ENCODE measurements at places on chromosomes 16 and 17.
A peak's percentile ranks its signal among the peaks of the same experiment; 100 is the strongest.

DNA sequence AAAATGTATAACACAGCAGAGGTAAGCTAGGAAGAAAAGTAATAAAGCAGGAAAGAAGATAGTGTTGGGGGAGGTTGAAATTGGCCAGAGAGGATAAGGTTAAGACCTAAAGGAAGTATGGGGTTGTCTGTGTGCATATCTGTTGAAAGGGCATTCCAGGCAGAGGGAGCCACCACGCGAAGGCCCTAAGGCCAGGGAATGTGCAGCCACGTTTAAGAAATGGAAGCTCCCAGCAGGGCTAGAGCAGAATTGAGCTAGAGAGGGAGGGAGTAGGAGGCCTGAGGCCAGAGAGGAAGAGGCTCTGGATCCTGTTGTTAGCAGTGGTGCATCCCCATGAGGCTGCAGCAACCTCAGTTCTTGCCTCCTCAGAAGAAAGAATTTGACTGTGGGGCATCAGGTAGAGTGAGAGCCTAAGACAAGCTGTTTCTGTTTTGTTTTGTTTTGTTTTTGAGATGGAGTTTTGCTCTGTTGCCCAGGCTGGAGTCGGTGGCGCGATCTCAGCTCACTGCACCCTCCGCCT lies 59.0 kb upstream of the CACNG5 start:
- DNase-seq, result no peak

DNA sequence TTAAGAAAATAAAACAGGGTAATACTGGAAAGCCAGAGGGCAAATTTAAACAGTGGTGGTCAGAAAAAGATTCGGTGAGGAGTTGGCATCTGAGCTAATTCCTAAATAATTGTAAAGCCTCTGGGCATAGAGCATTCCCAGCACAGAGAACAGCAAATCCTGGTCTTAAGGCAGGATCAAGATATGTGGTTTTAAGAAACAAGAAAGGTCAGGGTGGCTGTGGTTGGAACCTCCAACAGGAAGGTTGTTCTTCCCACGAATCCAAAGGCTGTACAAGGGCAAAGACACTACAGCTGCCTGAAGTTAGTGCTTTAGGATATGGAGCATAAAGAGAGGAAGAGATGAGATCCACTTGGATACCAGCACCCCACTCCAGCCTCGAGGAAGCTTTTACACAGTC lies 114.6 kb downstream of the ZNF18 start:
- no peak for DNase-seq

DNA sequence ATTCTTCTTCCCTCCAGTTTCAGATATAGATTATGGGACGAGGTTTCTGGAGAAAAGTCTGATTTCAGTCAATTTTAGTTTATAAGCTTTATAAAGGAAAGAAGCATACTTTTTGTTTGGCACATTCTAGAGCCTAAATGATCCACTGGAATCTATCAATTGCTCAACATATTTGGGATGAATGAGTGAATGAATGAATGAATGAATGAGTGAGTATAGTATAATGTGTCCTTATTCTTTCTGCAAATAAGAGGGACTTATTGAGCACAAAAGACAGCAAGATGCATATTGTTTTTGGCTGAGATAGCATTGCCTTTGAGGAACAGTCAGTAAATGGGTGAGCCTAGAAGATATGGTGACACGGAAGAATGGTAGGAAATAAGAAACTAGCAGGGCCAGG lies 245.4 kb downstream of the SHISA9 start:
- DNase-seq, result no peak

GRCh38 chr17:73316919-73317505 lies 5.2 kb upstream of the CDC42EP4 start:
- DNase-seq, result no peak

GRCh38 chr16:73033271-73033998 lies 14.5 kb downstream of the ZFHX3 start:
- no peak for DNase-seq

GRCh38 chr16:27862953-27863352 lies 200.6 kb downstream of the GSG1L start:
- DNase-seq, result no peak

DNA sequence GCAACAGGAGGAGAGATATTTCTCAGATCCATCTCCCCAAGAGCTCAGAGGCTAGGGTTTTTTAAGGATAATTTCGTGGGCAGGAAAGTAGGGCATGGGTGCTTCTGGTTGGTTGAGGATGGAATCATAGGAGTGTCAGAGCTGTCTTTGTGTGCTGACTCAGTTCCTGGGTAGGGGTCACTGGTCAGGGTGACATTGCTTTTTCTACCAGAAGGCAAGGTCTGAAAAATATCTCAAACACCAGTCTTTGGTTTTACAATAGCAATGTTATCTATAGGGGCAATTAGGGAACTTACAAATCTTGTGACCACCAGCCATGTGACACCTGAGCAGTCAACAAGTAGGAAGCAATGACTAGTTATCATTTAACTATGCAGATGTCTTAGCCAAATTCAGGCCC lies 82.9 kb upstream of the DYNLRB2 start:
- no peak for DNase-seq

GRCh38 chr17:10171122-10171571 lies 27.3 kb downstream of the GAS7 start:
- DNase-seq, result no peak

- no peak for DNase-seq
Measured at GRCh38 chr16:9372934-9373890, 281.8 kb downstream of the HAPSTR1 start.

DNA sequence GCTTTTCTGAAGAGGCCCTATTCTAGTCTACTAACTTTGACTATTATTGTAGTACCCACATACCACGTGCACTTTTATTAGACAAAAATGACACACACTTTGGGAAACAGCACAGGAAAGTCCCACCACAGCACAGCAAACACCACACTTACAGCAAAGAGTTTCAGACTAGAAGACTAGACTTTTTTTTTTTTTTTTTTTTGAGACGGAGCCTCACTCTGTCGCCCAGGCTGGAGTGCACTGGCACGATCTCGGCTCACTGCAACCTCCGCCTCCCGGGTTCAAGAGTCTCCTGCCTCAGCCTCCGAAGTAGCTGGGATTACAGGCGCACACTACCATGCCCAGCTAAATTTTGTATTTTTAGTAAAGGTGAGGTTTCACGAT lies 20.1 kb downstream of the YWHAE start:
- no peak for DNase-seq

- DNase-seq, result no peak
Measured at GRCh38 chr16:31181102-31181830, 1.3 kb downstream of the FUS start.

GRCh38 chr16:85548375-85548774 lies 64.7 kb upstream of the GSE1 start:
- DNase-seq, result no peak

DNA sequence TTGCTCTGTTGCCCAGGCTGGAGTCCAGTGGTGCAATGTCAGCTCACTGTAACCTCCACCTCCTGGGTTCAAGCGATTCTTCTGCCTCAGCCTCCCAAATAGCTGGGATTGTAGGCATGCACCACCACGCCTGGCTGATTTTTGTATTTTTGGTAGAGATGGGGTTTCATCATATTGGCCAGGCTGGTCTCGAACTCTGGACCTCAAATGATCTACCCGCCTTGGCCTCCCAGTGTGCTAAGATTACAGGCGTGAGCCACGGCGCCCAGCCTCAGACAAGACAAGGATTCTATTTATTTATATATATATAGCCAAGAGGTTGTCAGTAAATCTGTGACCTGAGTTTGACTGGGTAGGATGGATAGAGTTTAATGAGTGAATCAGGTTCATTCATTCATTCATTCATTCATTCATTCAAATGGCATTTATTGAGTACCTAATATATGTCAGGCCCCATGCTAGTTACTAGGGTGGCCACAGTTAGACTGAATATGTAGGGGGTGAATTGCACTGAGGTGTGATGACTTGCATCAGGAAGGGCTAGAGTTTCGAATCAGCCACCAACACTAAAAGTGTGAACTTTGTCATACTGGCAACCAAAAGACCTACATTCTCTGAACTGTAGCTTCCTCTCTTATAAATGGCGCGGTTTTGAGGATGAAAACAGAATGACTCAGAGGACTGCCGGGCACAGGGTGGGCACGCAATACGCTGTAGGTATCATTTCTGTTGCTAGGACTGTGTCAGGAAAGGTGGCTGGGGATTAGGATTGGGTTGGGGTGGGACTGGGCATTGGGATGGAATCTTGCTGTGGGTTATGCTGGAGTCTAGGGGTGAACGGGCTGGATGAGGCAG lies 37.8 kb downstream of the ITGAE start:
- DNase-seq, result no peak

DNA sequence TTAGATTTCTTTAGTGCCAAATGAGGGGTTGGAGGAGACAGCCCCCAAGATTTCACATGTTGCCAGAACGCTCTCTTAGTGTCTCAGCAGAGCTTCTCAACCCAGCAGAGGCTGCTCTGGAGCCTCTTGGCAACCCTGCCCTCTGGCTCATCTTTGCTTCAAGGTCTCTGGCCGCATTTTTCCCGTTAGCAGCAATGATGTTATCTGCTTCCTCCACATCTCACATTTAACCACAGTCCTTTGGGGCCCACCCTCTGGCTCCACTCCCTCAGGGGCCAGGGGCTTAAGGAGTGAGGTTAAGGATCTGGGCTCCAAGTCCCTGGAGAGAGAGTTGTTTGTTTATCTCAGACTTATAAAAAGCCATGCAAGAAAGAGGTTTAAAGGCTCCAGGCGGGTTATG lies 3.3 kb upstream of the XYLT1 start:
- peak; percentile 29 for DNase-seq

GRCh38 chr17:18115517-18115916 lies 7.0 kb downstream of the MYO15A start:
- DNase-seq, result no peak

- no peak for DNase-seq
Measured at GRCh38 chr16:85227946-85228862, 115.9 kb upstream of the CIBAR2 start.

DNA sequence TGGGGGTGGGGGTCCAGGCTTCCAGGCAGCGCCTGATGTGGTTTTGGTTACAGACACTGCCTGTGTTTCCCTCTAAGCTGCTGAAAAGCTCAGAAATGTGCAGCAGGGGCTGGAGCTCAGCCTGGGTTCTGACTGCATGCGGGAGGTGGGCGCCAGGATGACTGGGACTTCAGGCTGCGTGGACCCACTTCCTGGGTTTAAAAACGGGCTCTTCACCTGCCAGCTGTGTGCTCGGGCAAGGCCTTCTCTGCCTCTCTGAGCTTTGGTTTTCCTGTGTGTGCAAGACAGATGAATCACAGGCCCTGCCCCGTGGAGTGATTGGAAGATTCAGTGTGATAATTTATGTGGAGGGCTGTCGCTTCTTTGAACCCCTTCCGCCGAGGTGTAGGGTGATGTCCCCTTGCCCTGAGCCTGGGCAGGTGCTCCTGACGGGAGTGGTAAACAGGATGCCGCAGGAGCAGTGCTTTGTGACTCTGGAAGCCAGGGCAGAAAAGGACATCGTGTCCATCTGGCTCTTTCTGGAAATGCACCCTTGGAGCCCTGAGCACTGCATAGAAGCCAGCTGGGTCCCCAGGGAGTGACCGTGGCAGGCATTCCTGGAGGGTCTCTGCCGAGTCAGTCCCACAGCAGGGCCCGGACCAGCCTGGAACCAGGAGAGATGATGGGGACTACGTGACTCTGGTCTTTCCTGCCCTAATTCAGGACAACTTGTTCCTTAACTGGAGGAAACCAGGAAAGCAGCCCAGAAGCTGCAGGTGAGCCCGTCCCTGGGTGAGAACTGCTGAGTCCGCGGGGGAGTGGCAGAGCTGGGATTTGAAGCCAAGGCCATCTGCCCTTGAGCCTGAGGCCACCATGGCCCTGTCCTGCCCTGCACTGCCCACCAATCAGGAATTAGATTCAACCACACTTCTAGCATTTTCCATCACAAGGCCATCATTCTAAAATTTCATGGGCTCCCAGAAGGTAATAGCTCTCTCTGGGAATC lies 28.5 kb upstream of the SLC7A5 start:
- DNase-seq, result no peak

GRCh38 chr17:50923611-50924010 lies 57.5 kb upstream of the TOB1 start:
- DNase-seq, result no peak

GRCh38 chr17:68422821-68423220 lies 34.5 kb downstream of the WIPI1 start:
- DNase-seq, result no peak

DNA sequence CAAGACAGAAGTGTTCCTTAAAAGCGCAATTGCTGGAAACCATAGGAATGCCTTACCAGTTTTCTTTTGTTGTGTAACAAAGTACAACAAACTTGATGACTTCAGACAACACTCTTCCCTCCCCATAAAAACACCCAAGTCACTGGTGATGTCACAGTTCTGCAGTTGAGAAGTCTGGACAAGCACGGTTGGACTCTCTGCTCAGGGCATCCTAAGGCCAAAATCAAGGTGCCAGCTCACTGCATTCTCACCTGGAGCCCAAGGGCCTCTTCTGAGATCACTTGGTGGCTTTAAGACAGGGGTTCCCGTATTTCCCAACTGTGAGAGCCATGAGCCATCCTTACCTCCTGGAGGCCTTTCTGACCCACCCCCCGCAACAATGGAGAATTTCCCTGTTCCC lies 45.6 kb upstream of the MEAK7 start:
- DNase-seq, result no peak

- DNase-seq, result no peak
Measured at GRCh38 chr16:47990676-47991075, 165.1 kb downstream of the ABCC12 start.

- DNase-seq, result no peak
Measured at GRCh38 chr17:19244781-19245180, 7.6 kb downstream of the EPN2 start.

- DNase-seq, result no peak
Measured at GRCh38 chr16:24721830-24722238, 7.6 kb upstream of the TNRC6A start.

- no peak for DNase-seq
Measured at GRCh38 chr17:8237175-8237574, 10.7 kb downstream of the CTC1 start.

Measured in spinal cord (tissue), 10 donors.